Activated CD4-positive, alpha-beta T cell treated with anti-CD3 and anti-CD28 coated beads for 48 hours (primary cell): ENCODE measurements at places on chromosomes 3 and 15.

- DNase-seq: no peak
Observed at GRCh38 chr3:14435175-14436014, 33.0 kb downstream of the SLC6A6 start.

DNA sequence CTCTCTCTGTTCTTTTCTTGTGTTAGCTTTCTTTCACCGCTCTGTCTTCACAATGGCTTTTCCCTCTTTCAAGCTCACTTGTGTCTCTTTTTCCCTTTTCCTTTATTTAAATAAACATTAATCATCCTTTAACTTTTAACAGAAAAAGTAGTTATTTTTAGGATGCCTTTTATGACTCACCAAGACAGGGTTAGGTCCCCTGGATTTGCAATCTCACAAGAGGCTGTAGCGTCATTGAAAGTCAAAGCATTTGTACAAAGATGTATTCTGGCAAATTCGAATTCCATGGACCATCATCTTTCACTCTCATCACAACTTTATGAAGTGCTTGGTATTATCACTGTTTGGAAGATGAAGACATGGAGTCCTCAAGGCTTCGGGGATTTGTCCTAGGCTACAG, 34.8 kb upstream of the MCTP2 start:
- no peak for DNase-seq

DNA sequence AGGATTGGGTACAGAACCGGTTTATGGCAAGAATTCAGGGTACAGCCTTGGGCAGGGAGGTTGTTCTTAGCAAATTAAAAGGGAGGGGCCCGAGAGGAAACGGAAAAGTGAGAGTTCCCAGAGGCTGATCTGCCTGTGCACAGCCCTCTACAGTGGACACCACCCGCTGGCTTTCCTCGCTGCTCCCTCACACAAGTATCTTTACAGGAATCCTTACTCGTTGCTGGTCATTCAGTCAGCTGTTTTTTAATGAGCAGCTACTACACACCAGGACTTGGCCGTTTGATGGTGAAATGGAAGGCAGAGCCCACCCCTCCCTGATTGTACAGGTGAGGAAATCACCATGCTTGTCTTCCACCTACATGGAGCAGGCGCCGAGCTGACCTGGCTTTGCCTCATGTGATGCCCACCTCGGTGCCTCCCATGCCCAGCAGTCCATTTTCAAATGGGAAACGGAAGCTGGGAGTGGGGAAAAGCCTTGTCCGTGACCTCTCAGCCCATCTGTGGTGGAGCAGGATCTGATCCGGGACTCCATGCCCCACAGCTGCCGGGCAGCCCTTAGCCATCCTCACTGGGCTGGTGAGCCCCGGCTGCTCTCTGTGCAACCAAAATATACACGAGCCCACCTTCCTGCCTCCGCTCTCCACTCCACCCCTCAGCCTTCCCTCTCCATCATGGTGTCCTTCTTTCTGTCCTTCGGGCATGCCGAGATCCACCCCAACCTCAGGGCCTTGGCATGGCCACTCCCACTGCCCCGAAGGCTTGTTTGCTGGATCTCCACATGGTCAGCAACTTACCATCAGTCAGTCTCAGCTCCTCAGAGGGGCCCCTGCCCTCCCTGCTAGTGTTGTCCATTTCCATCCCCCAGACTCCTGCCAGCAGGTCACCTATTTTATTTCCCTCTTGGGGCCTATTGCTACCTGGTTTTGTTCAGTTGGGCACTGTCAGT, 33.3 kb upstream of the FGD5 start:
- DNase-seq: no peak

DNA sequence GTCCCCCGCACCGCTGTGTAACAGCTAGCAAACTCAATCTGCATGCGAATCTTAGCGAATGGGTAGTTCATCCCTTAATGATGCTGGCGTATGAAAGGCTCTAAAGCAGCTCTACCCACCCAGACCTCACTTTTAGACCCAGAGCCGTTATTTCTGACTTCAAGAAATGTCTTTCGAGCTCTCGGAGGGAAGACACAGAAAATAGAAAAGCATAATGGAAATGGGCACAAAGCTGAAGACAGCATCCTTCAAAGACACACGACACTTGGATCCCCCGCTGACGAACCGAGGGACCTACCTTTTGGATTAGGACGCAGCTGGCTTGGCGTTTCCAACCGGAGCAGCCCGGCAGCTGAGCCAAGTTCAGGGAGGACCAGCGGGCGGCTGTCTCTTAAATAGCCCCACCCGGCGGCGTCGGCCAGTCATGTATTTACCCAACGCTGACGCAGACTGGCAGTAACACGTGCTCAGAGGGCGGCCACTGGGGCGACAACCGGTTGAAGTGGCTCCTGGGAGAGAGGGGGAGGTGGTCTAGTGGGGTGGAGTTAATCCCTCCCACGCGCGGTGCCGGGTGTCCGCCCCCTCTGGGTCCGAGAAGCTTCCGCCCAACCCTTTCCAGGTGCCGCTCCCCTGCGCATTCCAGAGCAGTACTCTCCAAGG, 1.5 kb downstream of the CCK start:
- DNase-seq: peak; percentile 51

GRCh38 chr3:46712191-46713049, 5.2 kb downstream of the PRSS50 start:
- no peak for DNase-seq

- DNase-seq: no peak
Observed at GRCh38 chr15:92676561-92676960, 21.0 kb upstream of the FAM174B start.

DNA sequence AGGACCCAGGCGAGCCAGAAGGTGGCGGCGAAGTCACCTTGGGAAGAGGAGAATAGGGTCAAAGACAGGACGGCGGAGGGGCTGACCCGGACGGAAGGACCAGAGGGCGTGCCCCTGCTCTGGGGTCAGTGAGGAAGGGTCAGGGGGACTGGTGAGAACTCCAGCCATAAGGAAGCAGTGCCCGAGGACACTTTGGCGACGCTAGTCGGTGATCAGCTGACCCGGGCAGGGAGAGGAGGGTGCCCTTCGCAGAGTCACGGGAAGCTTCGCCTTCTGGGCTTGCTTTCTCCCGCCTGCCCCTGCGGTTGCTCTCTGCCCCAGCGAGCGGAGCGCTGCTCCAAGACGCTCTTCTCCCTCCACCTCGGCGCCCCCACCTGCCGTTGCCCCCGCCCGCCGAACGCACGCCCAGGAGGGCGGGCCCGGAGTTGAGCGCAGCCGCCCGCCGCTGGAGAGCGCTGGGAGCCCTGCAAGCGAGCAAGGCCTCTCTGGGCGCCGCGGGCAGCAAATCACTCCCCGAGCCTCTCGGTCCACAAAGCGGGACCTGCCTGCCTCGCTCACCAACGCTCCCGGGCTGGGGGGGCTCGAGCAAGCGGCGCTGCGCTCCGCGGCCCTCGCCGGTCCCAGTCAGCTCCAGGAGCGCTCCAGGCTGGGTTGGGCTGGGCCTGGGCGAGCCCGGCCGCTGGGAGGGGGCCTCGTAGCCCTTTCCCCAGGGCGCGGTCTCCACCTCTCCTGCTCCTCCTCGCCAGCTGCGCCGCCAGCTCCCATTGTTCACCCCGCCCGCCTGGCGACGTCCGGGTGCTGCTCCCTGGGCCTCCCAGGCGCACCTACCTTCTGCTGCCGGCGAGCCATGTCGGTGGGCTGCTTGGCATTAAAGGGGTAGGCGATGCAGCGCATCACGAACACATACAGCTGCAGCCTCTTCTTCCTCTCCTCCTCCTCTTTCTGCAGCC, 1.2 kb downstream of the CADPS start:
- DNase-seq: no peak

DNA sequence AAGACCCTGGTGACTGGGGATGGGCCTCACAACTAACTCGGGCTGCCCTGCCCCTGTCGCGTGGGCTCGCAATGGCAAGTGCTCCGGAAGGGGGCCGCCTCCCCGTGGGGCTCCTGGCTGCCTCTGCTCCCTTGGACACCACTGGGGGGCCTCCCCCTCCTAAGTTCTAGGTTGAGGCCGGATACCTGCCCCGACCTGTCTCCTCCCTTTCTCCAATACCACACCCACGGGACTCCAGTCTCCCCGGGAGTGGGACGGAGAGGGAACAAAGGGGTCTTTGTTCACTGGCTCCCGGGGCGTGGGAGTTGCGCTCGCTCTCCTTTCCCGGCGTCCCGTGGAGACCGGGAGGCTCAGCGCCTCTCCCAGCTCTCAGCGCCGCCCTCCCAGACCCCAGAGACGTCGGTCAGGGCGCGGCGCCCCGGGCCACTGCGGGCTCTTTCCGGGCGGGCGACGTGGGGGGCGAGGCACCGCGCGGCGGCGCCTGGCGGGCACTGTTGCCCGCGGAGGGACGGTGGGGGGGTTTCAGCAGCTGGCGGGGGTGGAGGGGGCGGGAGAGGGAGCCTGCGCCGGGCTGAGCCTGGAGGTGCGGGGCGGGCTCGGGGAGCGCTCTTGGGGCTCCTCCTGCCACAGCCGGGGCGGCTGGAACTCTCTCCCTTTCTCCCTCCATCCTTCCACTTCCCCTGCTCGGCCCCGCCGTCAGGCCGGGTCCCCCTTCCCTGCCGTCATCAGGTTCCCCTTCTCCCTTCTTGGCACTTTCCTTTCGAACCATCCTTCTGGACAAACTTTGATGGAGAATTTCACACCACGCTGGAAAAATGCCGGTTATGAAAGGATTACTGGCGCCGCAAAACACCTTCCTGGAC, at the start of gene KCNH8:
Gene KCNH8 (plus strand): TSS at position 606 of the 863 bp plus-strand sequence. CDS start 210 bp downstream, at position 816.
- DNase-seq: peak; percentile 12

GRCh38 chr3:133996251-133996661, 33.5 kb downstream of the SLCO2A1 start:
- DNase-seq: no peak

DNA sequence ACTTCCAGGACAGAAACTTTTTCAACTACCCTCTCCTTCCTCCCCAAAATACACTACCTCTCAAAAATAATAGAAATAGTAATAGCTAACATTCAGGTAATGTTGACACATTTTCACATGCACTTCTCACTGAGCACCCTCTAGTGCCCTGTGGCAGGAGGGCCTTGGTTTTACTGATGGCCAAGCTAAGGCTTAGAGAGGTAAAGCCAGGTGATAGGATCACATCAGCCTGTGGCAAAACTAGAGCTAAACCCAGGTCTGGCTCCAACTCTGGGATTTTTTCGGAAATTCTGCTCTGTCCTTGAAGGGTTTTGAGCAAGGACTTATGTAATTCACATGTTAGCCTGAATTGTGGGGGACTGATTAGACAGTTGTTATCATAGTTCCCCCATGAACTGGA, 922 bp upstream of the TAMM41 start:
- peak; percentile 24 for DNase-seq

- no peak for DNase-seq
Observed at GRCh38 chr15:65655026-65655425, 33.3 kb downstream of the SLC24A1 start.

GRCh38 chr3:133401374-133402135, 1.7 kb downstream of the BFSP2 start:
- DNase-seq: no peak

DNA sequence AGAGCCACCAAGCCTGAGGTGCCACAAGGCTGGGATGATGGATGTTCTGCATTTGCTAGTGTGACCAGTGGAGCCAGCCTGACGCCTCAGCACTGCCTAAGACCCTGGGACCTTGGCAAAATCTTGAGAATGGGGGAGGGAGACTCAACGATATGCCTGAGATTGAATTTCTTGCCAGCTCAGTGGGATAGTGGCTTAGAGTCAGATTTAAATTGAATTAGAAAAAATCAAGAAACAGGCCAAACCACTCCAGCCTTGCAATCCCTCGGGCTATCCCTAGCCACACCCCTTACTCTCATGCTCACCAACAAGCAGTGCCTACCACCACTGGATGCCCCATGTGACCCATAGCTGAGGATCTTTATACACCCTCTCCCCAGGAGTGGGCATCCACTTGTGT, 18.7 kb upstream of the PDE8A start:
- no peak for DNase-seq

GRCh38 chr3:52069855-52070254, 13.5 kb upstream of the DUSP7 start:
- DNase-seq: no peak

- DNase-seq: no peak
Observed at GRCh38 chr3:55075846-55076245, 148.0 kb upstream of the LRTM1 start.
